Caco-2 (cell line): ENCODE measurements at places on chromosomes 2 and 18. TPM values are rescaled to one million over a fixed set of nuclear protein-coding genes. Genes with fewer than 3 reads are reported as not detected.

DNA sequence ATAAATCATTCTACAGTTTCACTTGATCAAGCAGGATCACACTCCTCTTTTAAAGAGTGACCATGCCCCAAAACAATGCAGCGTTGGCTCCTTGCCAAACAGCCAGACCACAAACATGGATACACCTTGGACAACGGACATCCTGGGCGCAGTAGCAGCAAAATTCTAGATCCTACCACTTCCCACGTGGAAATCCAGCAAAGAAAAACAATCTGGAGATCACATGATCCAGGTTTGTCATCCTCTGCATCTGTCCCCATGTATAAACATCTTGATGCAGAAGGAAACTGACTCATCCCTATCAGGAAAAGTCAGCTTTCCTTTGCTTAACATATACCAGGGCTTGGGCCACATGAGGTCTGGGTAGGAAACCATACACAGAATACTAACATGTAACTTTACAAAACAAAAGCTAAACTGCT, 53.1 kb downstream of the ZNF521 start:
- H3K27me3 ChIP-seq = no peaks in the 10 kb centered on the region
- H3K4me1 ChIP-seq = no peaks in the 10 kb centered on the region
- H3K4me3 ChIP-seq = no peak overlapping the region
- H3K27ac ChIP-seq = no peak overlapping the region
- DNase-seq = no peak
- no peaks in the 10 kb centered on the region for H3K36me3 ChIP-seq

MYO7B gene
- total RNA-seq = 0.27 and 0.58 TPM in 2 replicates

GRCh38 chr18:63264871-63265270, 54.7 kb downstream of the BCL2 start:
- H3K4me3 ChIP-seq = no peak overlapping the region
- no peaks in the 10 kb centered on the region for H3K27me3 ChIP-seq
- H3K4me1 ChIP-seq = no peaks in the 10 kb centered on the region
- no peaks in the 10 kb centered on the region for H3K36me3 ChIP-seq
- no peak overlapping the region for H3K27ac ChIP-seq

KCNK3 gene
- 0.09 and 0.36 TPM in 2 replicates for total RNA-seq

GRCh38 chr2:209998596-209998995, 3.8 kb upstream of the RPE start:
- H3K36me3 ChIP-seq = no peaks in the 10 kb centered on the region
- peaks cover 4% of the 10 kb centered on the region for H3K4me1 ChIP-seq

REG1B gene
- not detected in 2 replicates for total RNA-seq

RAB31 gene
- 9.5 and 14.5 TPM in 2 replicates for total RNA-seq

- no peaks in the 10 kb centered on the region for H3K27me3 ChIP-seq
- no peaks in the 10 kb centered on the region; the same call in none of the 2 replicates for H3K36me3 ChIP-seq
- no peak overlapping the region for H3K4me3 ChIP-seq
These were observed 6.2 kb upstream of the GPR75 start for GRCh38 chr2:53865962-53866361.

DNA sequence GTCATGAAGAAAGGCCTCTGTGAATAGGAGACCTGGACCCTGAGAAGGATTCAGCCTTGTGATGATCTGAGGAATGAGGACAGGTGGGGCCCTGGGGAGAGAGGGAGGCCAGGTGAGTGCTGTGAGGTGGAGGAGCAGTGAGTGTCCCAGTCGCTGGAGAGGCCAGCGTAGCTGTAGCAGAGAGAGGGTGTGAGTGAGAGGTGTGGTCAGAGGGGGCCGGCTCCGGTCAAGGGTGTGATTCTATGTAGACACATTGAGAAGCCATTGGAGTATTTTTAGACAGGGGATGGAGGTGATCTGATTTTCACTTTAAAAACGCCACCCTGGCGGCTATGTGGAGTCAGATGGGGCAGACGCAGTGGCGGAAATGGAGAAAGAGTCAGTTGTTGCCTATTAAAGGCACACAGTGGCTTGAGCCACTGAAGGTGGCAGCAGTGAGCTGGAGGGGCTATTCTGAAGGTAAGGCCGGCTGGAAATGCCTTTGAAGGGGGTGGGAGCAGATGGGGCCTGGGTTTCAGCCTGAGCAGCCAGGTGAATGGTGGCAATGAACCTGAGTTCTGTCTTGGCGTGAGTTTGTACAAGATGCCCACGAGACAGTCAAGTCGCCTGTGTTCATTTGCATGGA, 55.6 kb downstream of the GREB1 start:
- DNase-seq = peak; percentile 15
- H3K27ac ChIP-seq = no peak overlapping the region
- no peaks in the 10 kb centered on the region for H3K27me3 ChIP-seq

DNA sequence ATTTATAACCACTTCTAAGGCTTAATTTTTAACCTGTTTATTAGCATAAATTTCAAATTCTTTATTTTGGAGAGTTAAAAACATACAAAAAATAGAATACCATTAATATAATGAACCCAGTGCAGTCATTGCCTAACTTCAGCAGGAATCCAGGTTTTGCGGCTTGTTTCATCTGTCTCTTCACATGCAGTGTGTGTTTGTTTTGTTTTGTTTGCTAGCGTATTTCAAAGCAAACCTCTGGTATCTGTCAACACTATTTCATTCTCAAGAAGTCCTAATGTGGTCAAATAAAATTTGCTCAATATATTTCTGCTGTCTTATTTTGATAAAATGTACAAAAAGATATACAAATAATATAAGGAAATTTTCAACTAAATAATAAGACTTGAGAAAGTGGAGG, 328.5 kb downstream of the AGPS start:
- DNase-seq = no peak
- H3K4me1 ChIP-seq = no peaks in the 10 kb centered on the region
- no peaks in the 10 kb centered on the region for H3K27me3 ChIP-seq
- no peak overlapping the region for H3K4me3 ChIP-seq

LINC00305 gene
- not detected in 2 replicates for total RNA-seq

PROKR1 gene
- total RNA-seq = 0.09 TPM in 1 of 2 replicates, not detected in the other

MTLN gene
- 48.7 and 50.7 TPM in 2 replicates for total RNA-seq

- no peaks in the 10 kb centered on the region for H3K4me1 ChIP-seq
- no peak overlapping the region for H3K27ac ChIP-seq
- H3K27me3 ChIP-seq = no peaks in the 10 kb centered on the region
- no peak for DNase-seq
- H3K4me3 ChIP-seq = no peak overlapping the region
These were observed 973.0 kb upstream of the CHAC2 start for GRCh38 chr2:52794581-52794980.
